ENCODE measurements at places on chromosomes 2 and 18. TPM values are rescaled to one million over a fixed set of nuclear protein-coding genes. Genes with fewer than 3 reads are reported as not detected.

Gene NYAP2
- total RNA-seq, result not detected

Gene TPRKB
- 14.8 TPM for total RNA-seq

Gene GYPC
- 37.4 TPM for total RNA-seq

Gene SCG2
- 12.5 TPM for total RNA-seq

Gene INSIG2
- 25.8 TPM for total RNA-seq

Gene B3GNT7
- total RNA-seq, result under 0.01 TPM

Gene SERPINB3
- not detected for total RNA-seq

Gene CDK15
- total RNA-seq, result 6.3 TPM

Gene NMUR1
- not detected for total RNA-seq

Gene MYO7B
- 0.59 TPM for total RNA-seq

Gene TUBA3E
- 0.09 TPM for total RNA-seq

Gene HAAO
- not detected for total RNA-seq

Gene EGR4
- not detected for total RNA-seq

Gene PDE6D
- 15.7 TPM for total RNA-seq

Gene LRATD1
- total RNA-seq, result 0.30 TPM

Gene ANKRD29
- total RNA-seq, result 0.59 TPM

Measured in smooth muscle cell of the umbilical artery (primary cell).